AG20443 (cell line): ENCODE measurements at places on chromosomes 5 and 9.
A peak's percentile ranks its signal among the peaks of the same experiment; 100 is the strongest.

GRCh38 chr9:81083067-81083466 is 606.3 kb downstream of the TLE1 start:
- DNase-seq: no peak

DNA sequence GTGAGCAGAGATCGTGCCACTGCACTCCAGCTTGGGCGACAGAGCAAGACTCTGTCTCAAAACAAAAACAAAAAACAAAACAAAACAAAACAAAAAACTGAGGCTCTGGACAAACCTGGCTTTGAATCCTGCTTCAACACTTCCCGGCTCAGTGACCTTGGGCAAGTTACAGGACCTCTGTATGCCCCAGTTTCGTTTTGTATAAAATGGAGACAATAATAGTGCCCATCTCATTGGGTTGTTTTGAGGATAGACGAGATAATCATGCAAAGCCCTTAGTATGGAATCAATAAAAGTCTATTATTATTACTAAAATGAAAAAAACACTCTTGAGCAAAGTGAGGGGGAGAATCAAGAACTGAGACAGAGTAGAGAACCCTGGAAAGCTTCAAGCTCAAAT is 184.9 kb downstream of the ATP10B start:
- no peak for DNase-seq

- no peak for DNase-seq
These were observed 20.7 kb downstream of the FANCC start for GRCh38 chr9:95296761-95297160.

DNA sequence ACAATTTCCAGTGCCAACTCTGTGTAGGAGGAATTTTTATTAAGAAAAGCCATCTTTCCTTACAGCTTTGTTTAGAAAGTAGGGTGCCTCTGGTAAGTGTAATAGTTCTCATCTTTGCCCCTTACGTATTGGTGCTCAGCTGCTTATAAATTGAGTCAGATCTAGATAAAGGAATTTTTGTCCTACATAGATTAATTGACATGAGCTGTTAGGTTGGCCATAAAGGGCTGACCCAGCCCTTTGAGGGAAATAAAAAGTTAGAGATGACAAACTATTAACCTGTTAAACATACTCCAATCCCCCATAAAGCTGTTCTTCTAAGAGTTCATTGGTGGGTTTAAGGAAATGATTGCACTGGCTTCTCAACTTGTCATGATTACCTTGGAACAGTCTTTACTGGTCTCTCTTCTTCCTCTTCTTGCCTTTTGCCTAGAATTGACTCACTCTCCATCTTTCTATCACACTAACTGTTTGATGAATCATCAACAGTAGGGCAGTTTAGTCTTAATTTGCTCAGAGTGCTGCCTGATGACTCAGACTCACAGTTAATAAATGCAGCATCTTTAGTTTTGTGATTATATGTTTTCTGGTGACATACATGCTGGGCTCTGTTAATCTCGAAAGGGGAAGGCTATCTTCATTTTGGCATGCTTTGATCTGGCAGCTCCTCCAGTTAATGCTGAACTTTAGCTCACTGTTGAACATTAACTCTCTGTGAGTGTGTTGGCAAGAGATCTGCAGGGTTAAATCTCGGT is 51.7 kb downstream of the ARHGAP26 start:
- peak; percentile 79 for DNase-seq

- DNase-seq: peak; percentile 47
These were observed 285.2 kb downstream of the EBF1 start for GRCh38 chr5:158814521-158814920.

DNA sequence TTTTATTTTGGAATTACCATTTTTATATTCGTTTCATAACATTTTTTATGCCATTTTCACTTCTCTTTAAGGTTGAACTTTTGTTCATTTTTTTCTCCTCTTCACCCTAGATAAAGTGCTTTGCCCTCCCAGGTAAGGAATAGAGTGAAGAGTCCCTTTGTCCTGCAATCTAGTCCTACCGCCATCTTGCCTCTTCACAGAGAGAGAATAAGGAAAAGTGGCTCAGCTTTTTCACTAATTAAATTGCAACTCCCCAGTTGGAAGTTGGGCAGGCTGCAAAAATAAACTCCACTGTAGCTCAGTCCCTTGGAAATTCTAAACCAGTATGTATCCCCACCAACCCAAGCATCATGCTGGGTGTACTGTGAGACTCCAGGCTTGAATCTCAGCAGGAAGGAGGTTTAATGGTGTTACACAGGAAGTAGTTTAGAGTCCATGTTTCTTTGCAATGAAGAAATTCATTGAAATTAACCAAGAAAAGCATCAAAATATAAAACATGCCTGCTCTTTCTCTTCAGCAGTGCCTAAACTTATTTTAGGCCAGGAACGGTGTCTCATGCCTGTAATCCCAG is 60.3 kb upstream of the PCSK1 start:
- no peak for DNase-seq

DNA sequence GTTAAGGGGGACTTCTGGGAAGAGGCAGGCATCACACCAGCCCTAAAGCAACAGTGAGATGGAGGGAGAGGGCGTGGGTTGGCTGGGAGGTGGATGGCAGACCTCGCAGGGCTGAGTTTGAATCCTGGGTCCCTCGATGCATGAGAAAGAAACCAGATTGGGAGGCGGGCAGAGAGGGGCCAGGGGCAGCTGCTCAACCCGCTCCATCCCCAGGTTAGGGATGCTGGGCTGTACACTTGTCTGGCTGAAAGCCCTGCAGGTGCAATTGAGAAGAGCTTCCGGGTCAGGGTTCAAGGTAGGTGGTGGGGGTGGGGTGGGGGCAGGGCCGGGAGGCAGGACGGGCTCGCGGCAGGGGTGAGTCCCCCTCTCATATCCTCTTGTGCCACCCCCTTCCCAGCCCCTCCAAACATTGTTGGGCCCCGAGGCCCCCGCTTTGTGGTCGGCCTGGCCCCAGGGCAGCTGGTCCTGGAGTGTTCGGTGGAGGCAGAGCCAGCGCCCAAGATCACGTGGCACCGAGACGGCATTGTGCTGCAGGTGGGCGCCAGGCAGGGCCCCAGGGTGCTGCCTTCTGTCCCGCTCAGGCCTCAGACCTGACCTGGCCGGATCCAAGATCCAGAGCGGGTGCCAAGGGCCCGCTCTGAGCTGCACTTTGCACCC is 49.8 kb upstream of the ASS1 start:
- no peak for DNase-seq

- no peak for DNase-seq
These were observed 11.8 kb upstream of the IFNW1 start for GRCh38 chr9:21153336-21154017.
